Fibroblast of lung (primary cell): ENCODE measurements at places on chromosomes 4 and X. TPM values are rescaled to one million over a fixed set of nuclear protein-coding genes. Genes with fewer than 3 reads are reported as not detected.
A peak's percentile ranks its signal among the peaks of the same experiment; 100 is the strongest.

ADH7 gene
- 0.17 TPM in 1 of 2 replicates, not detected in the other for total RNA-seq

HMX1 gene
- total RNA-seq: not detected in 2 replicates

- no peak overlapping the region for H3K27ac ChIP-seq
- no peaks in the 10 kb centered on the region for H3K36me3 ChIP-seq
Observed at GRCh38 chrX:24682739-24683432, 10.8 kb upstream of the POLA1 start.

GRCh38 chrX:148741441-148741840 lies 241.0 kb downstream of the AFF2 start:
- DNase-seq: no peak
- no peaks in the 10 kb centered on the region for H3K36me3 ChIP-seq
- no peaks in the 10 kb centered on the region for H3K27me3 ChIP-seq
- H3K27ac ChIP-seq: no peak overlapping the region
- no peaks in the 10 kb centered on the region for H3K4me1 ChIP-seq

GRCh38 chr4:129863206-129863605 lies 767.3 kb downstream of the C4orf33 start:
- H3K4me3 ChIP-seq: no peak overlapping the region
- H3K27me3 ChIP-seq: no peaks in the 10 kb centered on the region
- H3K36me3 ChIP-seq: no peaks in the 10 kb centered on the region
- no peak for DNase-seq

- H3K36me3 ChIP-seq: no peaks in the 10 kb centered on the region
- no peaks in the 10 kb centered on the region for H3K4me1 ChIP-seq
- H3K27ac ChIP-seq: no peak overlapping the region
- no peaks in the 10 kb centered on the region for H3K27me3 ChIP-seq
- no peak overlapping the region for H3K4me3 ChIP-seq
Observed at GRCh38 chr4:183721207-183722081, 62.4 kb downstream of the TRAPPC11 start.

DNA sequence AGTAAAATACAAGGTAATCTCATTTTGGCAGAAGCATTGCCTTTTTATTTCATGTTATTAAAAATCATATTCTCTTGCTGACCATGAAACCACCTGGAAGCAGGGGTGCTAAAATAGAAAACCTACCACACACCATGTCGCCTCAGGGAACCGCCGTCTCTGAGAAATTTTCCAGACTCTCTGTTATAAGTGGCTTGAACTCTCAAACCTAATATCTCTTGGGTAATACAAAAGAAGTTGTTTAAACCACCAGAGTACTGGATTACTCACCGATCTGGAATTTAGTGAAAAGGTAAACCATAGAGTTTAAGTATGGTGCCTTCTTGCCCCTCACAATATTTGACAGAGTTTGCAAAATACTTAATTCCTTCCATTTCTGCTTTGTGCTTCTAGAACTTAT lies 27.7 kb downstream of the ENPP6 start:
- H3K4me3 ChIP-seq: no peak overlapping the region
- H3K36me3 ChIP-seq: no peaks in the 10 kb centered on the region
- no peaks in the 10 kb centered on the region for H3K27me3 ChIP-seq

DNA sequence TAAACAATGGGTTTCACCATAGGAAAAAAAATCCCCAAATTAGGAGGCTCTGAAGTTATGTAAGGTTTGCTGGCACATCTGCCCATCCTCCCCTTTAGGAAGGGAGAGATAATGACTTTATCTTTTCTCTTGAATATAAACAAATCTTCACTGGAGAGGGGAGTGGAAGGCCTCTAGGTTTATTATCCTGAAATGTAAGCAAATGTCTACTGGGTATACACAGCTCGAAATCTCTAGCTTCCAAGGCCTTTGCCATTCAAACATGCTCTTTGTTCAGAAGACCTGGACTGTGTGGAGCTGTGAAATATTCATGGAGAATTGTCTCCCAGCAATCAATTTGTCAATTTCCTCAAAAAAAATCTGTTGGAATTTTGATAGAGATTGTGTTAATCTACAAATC lies 21.7 kb upstream of the MED14 start:
- no peaks in the 10 kb centered on the region for H3K4me1 ChIP-seq
- no peak overlapping the region for H3K4me3 ChIP-seq
- DNase-seq: no peak
- no peaks in the 10 kb centered on the region for H3K36me3 ChIP-seq
- no peak overlapping the region for H3K27ac ChIP-seq

DNA sequence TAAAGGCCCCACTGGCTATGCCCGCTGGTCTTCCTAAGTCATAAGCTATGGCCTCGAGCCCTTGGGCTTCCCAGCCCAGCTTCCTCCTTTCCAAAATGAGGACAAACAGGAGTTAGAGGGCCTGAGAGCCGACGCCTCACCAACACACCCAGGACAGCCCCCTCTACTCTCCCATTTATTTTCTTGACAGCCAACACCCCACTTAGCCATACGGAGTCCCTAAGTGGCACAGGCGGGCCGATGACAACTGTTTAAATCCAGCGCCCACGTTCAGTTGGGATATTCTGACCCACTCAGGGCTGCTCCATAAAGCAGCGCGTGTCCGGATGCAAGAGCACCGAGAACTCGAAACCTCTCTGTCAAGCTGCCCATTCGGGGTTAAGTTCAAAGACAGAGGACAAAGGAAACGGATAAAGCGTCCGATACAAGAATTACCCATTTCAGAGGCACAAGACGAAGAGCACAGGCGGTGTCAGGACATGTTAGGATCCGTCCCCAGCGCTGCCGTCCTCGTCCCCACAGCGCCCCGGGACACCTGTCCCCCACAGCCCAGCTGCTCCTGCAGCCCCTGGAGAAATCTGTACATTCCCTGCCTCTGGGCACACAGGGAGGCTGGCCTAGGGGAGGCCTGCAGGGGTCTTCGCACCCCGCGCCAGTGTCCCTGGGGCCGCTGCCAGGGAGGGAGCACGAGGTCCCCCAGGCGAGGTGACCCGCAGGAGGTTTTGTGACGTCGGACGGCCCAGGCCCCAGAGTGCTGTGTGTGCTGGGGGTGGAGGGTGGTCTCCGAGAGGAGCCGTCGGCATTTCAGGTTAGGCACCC lies 1.2 kb downstream of the PRKX start:
- H3K27me3 ChIP-seq: no peaks in the 10 kb centered on the region
- no peaks in the 10 kb centered on the region for H3K4me1 ChIP-seq
- peak; percentile 40 for DNase-seq
- no peaks in the 10 kb centered on the region for H3K36me3 ChIP-seq
- peak overlapping the region; percentile 51 for H3K4me3 ChIP-seq
- peak overlapping the region; percentile 14 for H3K27ac ChIP-seq

GRCh38 chrX:154717824-154718223 lies 33.1 kb downstream of the GAB3 start:
- DNase-seq: peak; percentile 84
- no peak overlapping the region for H3K4me3 ChIP-seq
- H3K36me3 ChIP-seq: no peaks in the 10 kb centered on the region
- H3K27ac ChIP-seq: no peak overlapping the region
- no peaks in the 10 kb centered on the region for H3K27me3 ChIP-seq
- no peaks in the 10 kb centered on the region for H3K4me1 ChIP-seq
